ENCODE measurements at places on chromosomes 3 and 15.

DNA sequence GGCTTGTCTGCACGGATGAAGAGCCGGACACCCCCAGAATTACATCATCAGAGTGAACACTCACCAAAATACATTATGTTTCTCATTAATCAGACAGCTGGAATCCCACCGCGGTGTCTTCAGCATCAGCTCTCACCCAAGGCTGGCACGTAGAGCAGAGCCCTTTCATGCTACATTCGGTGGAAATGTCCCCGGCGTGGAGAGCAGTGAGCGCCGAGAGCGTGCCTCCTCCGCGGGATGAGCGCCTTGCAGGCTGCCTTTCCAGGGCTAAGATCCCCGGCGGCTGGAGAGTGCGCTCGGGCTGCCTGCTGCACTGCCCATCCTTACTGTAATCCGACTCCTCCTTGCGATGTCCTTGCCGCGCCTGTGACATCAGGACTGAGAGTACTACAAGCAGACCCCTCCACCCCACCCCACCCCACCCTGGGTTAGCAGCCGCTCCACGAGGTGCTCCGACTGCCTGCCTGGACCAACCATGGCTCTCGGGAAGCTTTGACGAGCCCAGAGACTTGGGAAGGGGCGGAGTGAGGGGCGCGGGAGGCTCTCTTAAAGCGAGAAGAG is at the start of gene ZNF385D:
Gene ZNF385D (minus strand): TSS at position 380 of the 561 bp plus-strand sequence. CDS start 294 bp downstream, at position 86.
- ATAC-seq: peak; percentile 85

DNA sequence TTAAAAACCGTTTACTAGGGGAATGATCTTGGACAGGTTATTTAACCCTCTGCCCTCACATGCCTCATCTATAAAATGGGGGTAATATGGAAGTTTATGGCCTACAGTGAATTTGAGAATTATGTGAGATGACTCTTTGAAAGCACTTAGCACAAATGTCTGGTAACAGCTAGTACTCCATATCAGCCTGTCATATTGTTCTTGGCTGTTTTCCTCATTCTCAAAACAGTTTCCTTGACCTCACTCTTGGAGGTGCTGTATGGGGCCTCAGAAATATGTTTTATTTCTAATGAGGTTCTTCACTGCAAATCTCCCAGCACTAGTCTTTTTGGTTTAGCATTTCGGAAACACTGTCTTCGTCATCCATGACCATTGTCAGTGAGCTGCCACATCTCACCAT is 398.2 kb downstream of the FEZF2 start:
- no peak for ATAC-seq

DNA sequence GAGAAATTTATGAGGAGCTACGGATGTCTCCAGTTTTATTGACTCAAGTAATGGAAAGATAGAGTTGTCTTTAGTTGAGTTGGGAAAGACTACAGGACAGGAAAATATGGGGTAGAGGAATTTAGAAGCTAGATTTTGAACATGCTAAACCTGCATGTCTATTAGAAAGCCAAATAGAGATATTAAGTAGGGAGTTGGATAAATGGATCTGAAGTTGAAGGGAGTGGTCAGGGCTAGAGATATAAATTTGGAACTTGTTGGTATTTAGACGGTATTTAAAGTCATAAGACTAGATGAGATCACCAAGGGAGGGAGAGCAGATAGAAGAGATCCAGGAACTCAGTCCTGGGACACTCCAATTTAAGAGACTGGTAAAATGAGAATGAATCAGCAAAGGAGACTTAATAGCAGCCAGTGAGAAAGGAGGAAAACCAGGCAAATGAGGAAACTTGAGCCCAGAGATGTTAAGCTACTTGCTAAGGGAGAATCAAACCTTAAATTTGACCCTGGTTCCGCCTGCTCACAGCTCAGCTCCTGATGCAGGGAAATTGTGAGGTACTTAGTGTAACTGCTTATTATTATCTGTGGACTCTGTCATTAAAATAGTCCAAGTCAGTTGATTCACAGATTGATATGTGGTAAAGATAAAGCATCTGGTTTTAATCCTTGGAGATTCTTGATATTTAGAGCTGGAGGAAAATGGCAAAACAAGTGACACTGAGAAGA is 35.8 kb downstream of the ABI3BP start:
- ATAC-seq: no peak

- ATAC-seq: no peak
Observed at GRCh38 chr15:69502470-69503045, 49.9 kb downstream of the RPLP1 start.

DNA sequence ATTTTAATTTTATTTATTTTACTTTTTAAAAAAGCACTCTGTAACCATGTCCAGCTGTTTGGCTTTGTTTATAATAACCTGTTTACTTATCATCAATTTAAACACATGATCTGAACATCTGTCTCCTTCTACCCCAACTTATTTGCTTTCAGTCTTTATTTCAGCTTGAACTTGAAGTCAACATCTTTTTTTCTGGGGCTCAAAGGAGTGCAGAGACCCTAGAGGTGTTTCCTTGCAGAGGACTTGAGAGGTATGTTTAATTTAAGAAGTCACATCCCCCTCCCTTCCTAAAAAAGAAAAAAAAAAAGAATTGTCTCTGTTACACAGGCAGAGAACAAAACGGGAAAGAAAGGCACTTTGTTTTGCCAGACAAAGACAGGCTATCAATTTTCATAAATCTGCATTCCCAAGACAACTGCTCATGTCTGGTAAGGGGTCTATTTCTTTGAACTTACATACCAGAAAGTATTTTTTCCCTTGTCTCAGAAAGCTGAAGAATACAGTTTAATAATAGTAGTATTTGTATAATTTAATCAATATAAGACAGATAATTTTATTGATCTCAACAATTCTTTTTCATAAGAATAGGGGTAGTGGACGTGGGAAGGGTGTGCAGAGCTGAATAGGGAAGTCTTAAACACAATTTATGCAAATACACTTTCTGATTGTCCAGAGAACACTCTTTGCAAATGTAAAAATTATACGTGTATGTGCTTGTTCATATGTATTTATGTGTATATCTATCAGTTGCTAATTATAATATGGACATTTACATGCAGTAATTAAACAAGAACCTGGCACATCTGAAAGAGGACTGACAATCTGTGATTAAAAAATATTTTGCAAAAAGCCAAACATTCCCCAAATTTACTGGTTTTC is 109.7 kb upstream of the PDZRN3 start:
- ATAC-seq: no peak

- ATAC-seq: no peak
Observed at GRCh38 chr3:124364317-124365020, 365.8 kb upstream of the UMPS start.

DNA sequence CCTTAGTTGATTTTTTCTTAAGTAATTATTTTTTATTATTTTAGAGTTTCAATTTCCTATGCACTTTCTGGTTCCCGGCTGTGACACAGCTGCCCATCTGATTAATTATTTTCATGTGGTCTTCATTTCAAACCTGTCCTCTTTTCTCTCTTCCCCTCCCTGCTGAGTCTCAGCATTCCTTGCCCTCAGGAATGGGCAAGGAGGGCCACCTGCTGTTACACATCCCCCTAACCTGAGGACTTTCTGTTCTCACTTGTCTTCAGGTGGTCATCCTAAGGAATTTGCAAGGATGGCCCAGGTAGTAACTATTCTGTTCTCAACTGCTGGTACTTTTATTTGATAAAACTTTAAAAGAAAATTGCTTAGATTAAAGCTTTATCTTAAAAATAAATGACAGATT is 545.0 kb downstream of the OTOL1 start:
- no peak for ATAC-seq

DNA sequence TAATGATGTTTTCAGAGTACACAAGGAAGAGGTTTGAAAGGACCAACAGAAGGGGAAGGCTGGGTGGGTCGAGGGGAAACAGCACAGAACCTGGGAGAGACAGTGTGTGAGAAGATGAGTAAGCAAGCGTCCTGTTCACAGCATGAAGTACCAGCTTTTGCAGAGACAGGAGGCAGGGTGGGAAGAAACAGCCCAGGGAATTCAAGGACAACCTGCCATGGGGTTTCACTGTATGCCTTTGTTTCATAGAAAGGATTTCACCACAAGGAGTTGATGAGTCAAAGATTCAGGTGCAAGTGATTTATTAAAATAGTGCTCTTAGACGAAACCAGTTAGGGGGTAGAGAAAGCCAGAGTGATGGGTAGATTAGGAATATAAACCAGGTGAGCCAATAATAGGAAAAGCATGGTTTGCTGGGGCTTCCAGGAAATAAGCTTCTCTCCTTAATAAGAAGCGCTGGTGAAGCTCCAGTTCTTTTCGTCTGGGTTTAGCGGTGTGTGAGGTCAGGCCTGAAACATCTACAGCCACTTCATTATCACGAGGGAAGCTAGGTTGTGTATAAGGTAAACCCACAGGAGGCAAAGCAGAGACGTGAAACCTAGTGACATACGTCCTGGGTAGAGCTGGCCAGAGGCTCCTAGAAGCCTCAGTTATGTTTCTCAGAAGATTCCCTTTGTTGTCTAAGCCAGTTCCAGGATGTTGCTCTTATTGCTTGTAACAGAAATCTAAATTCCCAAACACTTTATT is 3.9 kb downstream of the HHLA2 start:
- ATAC-seq: no peak

DNA sequence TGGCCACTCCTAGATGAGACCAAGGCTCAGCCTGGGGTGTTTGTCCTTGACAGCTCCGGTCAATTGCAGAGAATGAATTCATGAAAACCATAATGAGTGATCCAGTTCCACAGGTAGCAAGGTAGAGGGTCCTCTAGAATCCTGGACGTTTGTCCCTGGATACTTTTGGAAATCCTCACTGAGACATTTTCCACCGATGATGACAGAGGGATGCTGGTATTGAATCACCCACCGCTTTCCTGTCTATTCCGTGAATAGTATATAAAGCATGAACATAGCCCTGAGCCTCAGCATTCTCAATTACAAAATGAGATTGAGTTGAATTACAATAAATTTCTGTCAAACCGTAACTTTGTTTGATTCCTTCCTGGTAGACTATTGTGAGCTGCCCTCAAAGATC is 5.7 kb upstream of the DCUN1D1 start:
- ATAC-seq: no peak

Measured in gastroesophageal sphincter (tissue), 4 donors.